ENCODE measurements at places on chromosomes 6 and 20.

GRCh38 chr6:80523531-80523997 lies 417.1 kb downstream of the BCKDHB start:
- no peak for DNase-seq

DNA sequence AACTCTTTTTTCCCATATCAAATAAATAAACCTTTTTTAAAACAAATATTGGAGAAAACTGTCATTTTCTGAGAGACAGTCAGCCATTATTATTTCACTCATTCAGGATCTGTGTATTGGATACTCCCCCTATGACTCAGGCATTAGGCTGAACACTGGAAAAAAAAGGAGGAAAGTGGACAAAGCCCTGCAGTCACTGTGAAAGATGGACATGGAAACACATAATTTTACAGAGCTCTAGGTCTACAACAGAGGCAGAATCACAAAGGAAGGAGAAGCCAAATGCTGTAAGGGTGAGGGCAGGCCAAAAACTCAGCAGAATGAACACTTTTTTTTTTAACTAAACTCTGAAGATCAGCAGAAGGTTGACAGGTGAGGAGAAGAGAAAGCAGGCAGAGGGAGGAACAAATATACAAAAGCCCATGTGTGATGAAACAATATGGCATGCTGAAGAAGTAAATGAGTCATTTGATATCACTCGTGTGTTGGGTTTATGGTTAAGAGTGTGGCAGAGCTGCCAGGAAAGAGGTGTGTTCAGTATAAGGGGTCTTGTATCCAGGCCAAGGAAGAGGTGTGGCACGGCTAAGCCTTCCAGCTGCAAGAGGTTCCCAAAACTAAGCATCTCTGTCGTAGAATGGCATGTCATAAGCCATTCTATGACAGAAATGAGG lies 39.1 kb downstream of the EPB41L2 start:
- no peak for DNase-seq

DNA sequence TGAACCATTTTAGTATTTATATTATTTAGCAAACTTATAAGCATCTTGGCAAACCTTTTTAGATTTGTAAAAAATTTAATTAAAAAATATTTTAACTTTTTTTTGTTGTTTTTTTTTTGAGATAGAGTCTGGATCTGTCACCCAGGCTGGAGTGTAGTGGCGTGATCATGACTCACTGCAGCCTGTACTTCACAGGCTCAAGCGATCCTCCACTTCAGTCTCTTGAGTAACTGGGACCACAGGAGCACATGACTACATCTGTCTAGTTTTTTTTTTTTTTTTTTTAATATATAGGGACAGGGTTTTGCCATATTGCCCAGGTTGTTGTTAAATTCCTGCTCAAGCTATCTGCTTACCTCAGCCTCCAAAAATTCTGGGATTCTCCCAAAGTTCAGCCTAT lies 161.1 kb downstream of the EYS start:
- DNase-seq = no peak

DNA sequence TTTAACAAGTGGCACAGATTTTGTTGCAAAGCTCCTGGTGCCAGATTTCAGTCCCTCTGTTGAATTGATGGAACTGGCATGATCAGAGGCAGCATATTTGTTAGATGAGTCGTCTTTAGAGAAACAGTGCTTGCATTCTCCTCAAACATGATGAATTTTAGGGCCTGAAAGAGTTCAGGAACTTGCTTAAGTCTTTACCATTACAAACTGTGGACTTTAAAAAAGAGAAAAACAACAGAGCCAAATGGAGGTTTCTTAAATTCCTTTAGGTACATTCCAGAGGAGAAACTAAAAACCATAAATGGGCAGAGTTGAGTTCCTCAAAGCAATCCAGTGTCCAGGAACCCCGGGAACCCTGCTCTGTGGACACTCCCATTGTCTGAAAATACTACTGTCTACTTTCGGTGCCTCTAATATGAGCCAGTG lies 2.5 kb downstream of the GTF2H5 start:
- DNase-seq = no peak

DNA sequence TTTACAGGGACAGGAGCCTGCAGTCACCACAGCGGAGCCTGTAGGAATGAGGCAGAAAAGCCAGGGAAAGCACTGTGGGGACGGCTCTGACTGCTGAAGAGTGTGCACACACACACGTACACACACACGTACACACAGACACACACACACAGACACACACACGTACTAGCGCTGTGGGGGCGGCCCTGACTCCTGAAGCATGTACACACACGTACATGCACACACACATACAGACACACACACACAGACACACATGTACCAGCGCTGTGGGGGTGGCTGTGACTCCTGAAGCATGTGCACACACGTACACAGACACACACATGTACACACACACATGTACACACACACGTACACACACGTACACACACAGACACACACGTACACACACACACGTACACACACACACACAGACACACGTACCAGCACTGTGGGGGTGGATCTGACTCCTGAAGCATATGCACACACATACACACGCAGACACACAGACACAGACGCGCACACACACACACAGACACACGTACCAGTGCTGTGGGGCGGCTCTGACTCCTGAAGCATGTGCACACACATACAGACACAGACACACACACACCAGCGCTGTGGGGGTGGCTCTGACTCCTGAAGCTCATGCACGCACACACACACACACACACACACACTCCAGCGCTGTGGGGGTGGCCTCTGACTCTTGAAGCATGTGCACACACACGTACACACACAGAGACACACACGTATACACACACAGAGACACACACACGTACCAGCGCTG lies 127.3 kb downstream of the DLL1 start:
- DNase-seq = no peak

- no peak for DNase-seq
Observed at GRCh38 chr20:15241681-15242080, 904.3 kb upstream of the FLRT3 start.

DNA sequence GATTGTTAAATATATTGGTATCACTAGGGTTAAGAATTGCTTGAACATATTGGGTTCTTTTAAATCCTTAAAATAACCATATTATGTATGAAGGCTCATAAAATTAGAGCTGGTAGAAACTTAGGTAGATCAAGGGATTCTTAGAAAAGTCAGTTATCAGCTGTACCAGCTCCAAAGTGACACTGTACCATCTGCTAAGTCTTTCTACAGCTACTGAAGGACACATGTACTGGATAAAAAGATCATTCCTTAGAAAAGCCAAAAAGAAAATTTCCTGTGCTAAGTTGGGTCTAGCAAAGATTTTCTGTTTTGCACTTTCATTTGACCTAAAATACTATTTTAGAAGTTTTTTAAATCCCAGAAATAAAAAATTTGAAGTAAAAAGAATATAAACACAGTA lies 130.4 kb downstream of the CD164 start:
- DNase-seq = no peak

GRCh38 chr6:79869184-79869583 lies 78.2 kb downstream of the ELOVL4 start:
- no peak for DNase-seq

- DNase-seq = no peak
Observed at GRCh38 chr6:127952176-127952575, 51.3 kb upstream of the THEMIS start.

- no peak for DNase-seq
Observed at GRCh38 chr20:13928901-13929300, 61.5 kb downstream of the SEL1L2 start.

- no peak for DNase-seq
Observed at GRCh38 chr6:19578481-19578880, 258.7 kb upstream of the ID4 start.
